Activated CD4-positive, alpha-beta T cell treated with anti-CD3 and anti-CD28 coated beads, Interleukin-2, amount 10 ng/mL, durations not matched to agents 7 days and 5 days (primary cell): ENCODE measurements at places on chromosomes 3 and 15. TPM values are rescaled to one million over a fixed set of nuclear protein-coding genes. Genes with fewer than 3 reads are reported as not detected.

GALNT15 gene
- not detected for total RNA-seq

EOMES gene
- 0.52 TPM for total RNA-seq

CCDC9B gene
- total RNA-seq, result 0.81 TPM

DNA sequence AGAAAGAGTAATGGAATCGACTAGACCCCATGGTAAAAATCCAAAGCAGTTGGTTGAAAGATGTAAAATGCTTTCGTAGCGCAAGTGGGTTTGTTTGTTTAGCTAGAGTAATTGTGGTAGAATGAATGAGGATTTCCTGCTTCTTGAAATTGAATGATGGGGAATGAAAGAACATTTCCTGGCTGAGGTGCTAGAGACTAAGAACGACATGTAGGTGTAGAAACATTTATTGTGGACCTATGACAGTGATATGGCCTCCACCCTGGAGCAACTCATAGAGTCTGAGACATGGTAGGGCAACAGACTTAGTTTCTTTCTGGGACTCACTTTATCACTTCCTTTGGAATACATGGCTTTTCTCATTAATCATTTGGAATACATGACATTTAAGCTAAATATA lies 467.6 kb upstream of the CFAP20DC start:
- no peak overlapping the region for H3K27ac ChIP-seq
- H3K27me3 ChIP-seq, result no peaks in the 10 kb centered on the region
- H3K4me3 ChIP-seq, result no peak overlapping the region
- no peak for DNase-seq
- H3K4me1 ChIP-seq, result peaks cover 3% of the 10 kb centered on the region
- no peaks in the 10 kb centered on the region for H3K36me3 ChIP-seq

DNA sequence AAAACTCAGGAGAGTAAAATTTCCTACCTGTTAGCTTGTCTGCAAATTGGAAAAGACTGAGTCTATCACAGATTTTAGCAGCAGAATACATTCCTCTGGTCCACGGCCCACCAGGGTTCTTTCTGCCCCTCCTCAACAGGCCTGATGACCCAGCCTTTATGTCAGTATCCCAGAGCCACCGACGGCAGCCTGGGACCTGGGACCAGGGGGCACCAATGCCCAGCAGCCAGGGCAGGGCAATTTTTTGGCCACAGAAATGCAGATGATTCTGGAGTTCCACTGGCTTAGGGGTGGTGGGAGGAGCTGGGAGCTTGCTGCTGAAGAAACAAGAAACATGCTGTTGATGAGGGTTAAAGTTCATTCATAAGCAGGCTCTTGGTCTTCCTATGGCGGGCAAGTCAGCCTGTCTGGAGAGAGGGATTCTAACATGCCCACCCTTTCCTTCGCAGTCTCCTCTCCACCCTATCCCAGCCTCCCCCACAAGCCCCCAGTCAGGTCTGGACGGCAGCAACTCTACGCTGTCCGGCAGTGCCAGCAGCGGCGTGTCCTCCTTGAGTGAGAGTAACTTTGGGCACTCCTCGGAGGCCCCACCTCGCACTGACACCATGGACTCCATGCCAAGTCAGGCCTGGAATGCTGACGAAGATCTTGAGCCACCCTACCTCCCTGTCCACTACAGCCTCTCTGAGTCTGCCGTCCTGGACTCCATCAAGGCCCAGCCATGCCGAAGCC lies 4.3 kb upstream of the MANF start:
- no peak for DNase-seq
- peaks cover 25% of the 10 kb centered on the region for H3K4me1 ChIP-seq

DNA sequence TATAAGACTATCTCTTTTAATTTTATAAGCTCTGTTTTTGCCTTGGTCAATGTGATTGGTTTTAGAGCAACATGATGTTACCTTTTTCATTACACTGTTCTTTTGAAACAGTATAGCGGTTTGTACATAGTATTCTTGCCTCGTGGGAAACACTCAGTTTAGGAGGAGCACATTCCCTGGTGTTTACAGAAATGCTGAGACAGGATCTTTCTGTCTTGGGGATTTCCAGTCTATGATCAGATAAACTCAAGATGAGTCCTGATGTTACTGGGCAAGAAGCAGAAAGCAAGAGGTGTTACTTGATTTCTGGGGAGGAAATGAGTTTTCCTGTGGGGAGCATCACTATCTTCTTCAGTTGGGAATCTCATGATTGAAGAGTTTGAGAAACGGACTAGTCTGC lies 2.5 kb downstream of the TMEM266 start:
- peaks cover 80% of the 10 kb centered on the region for H3K27me3 ChIP-seq
- H3K36me3 ChIP-seq, result no peaks in the 10 kb centered on the region
- H3K4me3 ChIP-seq, result no peak overlapping the region

- DNase-seq, result no peak
- H3K36me3 ChIP-seq, result no peaks in the 10 kb centered on the region
Observed at GRCh38 chr3:42115215-42115614, 24.1 kb downstream of the TRAK1 start.

PLA2G4E gene
- not detected for total RNA-seq

- peaks cover 3% of the 10 kb centered on the region for H3K36me3 ChIP-seq
- peaks cover 17% of the 10 kb centered on the region for H3K4me1 ChIP-seq
- H3K27ac ChIP-seq, result no peak overlapping the region
Observed at GRCh38 chr3:59237121-59237520, 187.3 kb upstream of the CFAP20DC start.

GRCh38 chr3:158085358-158085757 lies 20.9 kb downstream of the SHOX2 start:
- H3K27ac ChIP-seq, result no peak overlapping the region
- no peaks in the 10 kb centered on the region for H3K4me1 ChIP-seq
- no peak for DNase-seq

EXD1 gene
- not detected for total RNA-seq

DNA sequence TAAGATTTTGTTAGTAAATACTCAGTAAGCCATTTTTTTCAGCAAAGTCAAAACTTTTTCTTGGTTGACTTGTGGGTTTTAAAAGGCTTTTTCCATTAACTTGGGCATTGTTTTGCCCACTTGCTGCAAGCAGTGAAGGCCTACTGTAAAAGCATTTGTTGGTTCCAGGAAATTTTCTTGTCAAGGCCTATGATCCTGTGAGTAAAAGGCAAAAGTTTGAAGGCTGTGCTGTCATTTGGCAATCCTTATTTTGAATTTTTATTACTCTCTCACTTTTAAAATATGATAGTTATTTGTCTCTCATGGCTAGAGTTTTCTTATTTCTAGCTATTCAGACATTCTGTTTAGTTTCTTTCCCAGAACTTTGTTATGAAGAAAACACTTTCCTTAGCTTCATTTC lies 13.0 kb downstream of the P2RY12 start:
- no peak for DNase-seq
- H3K4me3 ChIP-seq, result no peak overlapping the region
- no peaks in the 10 kb centered on the region for H3K27me3 ChIP-seq
- H3K4me1 ChIP-seq, result no peaks in the 10 kb centered on the region
- H3K27ac ChIP-seq, result no peak overlapping the region
- H3K36me3 ChIP-seq, result no peaks in the 10 kb centered on the region

GRCh38 chr15:28990390-28990789 lies 104.6 kb downstream of the APBA2 start:
- no peaks in the 10 kb centered on the region for H3K36me3 ChIP-seq
- no peaks in the 10 kb centered on the region for H3K27me3 ChIP-seq
- no peak overlapping the region for H3K27ac ChIP-seq
- peaks cover 33% of the 10 kb centered on the region for H3K4me1 ChIP-seq
- no peak for DNase-seq

- peak overlapping the region; percentile 32 for H3K27ac ChIP-seq
- H3K27me3 ChIP-seq, result peaks cover 66% of the 10 kb centered on the region
Observed at GRCh38 chr3:39808467-39809180, 785 bp upstream of the MYRIP start.

- no peaks in the 10 kb centered on the region for H3K27me3 ChIP-seq
- H3K4me3 ChIP-seq, result no peak overlapping the region
- H3K4me1 ChIP-seq, result no peaks in the 10 kb centered on the region
Observed at GRCh38 chr3:2958551-2958950, 151.6 kb downstream of the IL5RA start.

- no peaks in the 10 kb centered on the region for H3K4me1 ChIP-seq
- no peaks in the 10 kb centered on the region for H3K27me3 ChIP-seq
- H3K4me3 ChIP-seq, result no peak overlapping the region
- no peak for DNase-seq
- no peak overlapping the region for H3K27ac ChIP-seq
Observed at GRCh38 chr3:28036599-28037575, 204.5 kb upstream of the CMC1 start.

TLR9 gene
- total RNA-seq, result 0.65 TPM

DNA sequence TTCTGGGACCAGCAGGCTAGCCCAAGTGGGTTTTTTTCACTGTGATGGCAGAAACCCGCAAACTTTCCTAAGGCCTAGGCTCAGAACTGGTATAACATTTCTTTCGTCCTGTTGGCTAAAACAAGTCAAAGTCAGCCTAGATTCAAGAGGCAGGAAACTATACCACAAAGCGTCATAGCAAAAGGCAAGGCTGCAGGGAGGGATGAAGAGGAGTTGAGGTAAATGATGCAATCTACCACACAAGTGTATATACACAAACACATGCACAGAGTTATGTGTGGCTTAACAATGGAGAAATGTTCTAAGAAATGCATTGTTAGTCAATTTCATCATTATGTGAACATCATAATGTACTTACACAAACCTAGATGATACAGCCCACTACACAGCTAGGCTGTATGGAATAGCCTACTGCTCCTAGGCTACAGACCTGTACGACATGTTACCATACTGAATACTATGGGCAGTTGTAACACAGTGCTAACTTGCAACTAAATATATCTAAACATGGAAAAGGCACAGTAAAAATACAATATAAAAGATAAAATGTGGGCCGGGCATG lies 225.6 kb downstream of the TBL1XR1 start:
- peaks cover 6% of the 10 kb centered on the region for H3K4me1 ChIP-seq
- no peak overlapping the region for H3K4me3 ChIP-seq
- H3K27ac ChIP-seq, result peak overlapping the region; percentile 81
- H3K36me3 ChIP-seq, result no peaks in the 10 kb centered on the region

P3H2 gene
- not detected for total RNA-seq

DPH3 gene
- 12.6 TPM for total RNA-seq

GRCh38 chr3:37855363-37855970 lies 6.2 kb upstream of the CTDSPL start:
- no peak overlapping the region for H3K4me3 ChIP-seq
- no peaks in the 10 kb centered on the region for H3K27me3 ChIP-seq
- peak; percentile 79 for DNase-seq
- H3K4me1 ChIP-seq, result peaks cover 6% of the 10 kb centered on the region

GRCh38 chr15:65460741-65461347 lies 38.1 kb upstream of the IGDCC4 start:
- no peaks in the 10 kb centered on the region for H3K27me3 ChIP-seq
- no peak overlapping the region for H3K27ac ChIP-seq
- H3K4me3 ChIP-seq, result no peak overlapping the region
- peak; percentile 27 for DNase-seq

PIGZ gene
- total RNA-seq, result 2.6 TPM

- H3K27ac ChIP-seq, result no peak overlapping the region
- H3K36me3 ChIP-seq, result peaks cover 32% of the 10 kb centered on the region
- no peaks in the 10 kb centered on the region for H3K27me3 ChIP-seq
- H3K4me1 ChIP-seq, result peaks cover 47% of the 10 kb centered on the region
- no peak for DNase-seq
Observed at GRCh38 chr3:171184372-171184771, 157.9 kb upstream of the SLC2A2 start.

DNA sequence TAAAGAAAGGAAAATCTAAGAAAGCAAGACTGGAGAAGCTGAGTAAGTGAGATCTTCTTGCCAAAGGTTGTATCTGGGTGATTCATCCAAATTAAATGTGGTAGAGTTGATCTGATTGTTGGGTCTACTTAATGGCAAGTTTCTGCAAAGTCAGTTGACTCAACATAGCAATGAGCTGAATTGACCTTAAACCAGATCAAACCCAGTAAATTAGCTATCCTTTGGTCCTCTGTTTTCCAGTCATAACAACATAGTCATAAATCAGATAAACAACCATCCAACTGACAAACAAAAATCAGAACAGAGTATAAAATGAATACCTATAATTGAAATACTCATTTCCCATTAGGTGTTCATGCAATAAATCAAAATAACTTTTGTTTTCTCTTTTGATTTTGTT lies 142.6 kb upstream of the CFAP20DC start:
- peaks cover 4% of the 10 kb centered on the region for H3K27me3 ChIP-seq
- no peak overlapping the region for H3K27ac ChIP-seq
- no peak for DNase-seq
- H3K36me3 ChIP-seq, result no peaks in the 10 kb centered on the region
- H3K4me1 ChIP-seq, result no peaks in the 10 kb centered on the region
- H3K4me3 ChIP-seq, result no peak overlapping the region

GFM1 gene
- total RNA-seq, result 40.7 TPM

DNA sequence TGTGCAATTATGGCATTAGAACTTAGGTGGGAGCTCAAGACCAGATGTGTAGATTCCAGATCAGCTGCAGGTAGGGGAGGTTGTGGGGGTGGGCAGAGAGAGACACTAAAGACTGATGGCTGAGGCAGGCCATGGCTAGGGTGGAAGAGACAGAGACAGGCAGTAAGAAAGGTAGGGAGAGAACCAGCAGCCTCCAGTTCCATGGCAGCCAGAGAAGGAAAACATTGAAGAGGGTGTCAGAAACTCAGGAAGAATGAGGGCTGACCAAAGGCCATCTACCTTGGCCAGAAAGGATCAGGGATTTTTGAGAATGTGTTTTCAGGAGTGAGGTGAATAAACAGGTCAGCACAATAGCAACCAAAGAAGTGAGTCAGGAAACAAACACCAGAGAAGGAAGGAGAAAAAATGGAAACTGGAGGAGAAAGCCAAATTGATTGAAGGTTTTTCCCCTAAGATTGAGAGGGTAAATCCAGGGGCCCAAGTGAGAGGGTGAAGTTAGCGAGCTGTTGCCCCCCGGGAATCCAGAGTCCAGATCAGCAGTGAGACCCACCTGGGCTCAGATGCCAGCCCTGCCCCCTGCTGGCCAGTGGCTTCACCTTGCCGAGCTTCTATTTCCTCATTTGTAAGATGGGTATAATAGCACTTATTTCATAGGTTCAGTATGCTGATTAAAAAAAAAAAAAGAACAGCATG lies 41.0 kb downstream of the ABHD2 start:
- no peaks in the 10 kb centered on the region for H3K27me3 ChIP-seq
- H3K27ac ChIP-seq, result no peak overlapping the region
- H3K4me1 ChIP-seq, result peaks cover 16% of the 10 kb centered on the region
- H3K36me3 ChIP-seq, result peaks cover 16% of the 10 kb centered on the region

DNA sequence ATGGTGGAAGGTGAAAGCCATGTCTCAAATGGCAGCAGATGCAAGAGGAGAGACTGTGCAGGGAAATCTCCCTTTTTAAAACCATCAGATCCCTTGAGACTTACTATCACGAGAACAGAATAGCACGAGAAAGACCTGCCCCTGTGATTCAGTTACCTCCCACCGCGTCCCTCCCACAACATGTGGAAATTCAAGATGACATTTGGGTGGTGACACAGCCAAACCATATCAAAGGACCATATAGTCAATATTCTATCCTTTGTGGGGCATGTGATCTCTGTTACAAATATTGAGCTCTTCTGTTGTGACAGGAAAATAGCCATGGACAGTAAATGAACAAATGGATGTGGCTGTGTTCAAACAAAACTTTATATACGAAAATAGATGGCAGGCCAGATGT lies 77.2 kb upstream of the ACKR4 start:
- H3K4me3 ChIP-seq, result no peak overlapping the region
- H3K36me3 ChIP-seq, result peaks cover 62% of the 10 kb centered on the region
- H3K4me1 ChIP-seq, result peaks cover 16% of the 10 kb centered on the region
- no peak for DNase-seq
- H3K27ac ChIP-seq, result no peak overlapping the region

SPATA12 gene
- not detected for total RNA-seq
